ENCODE measurements at places on chromosomes 1 and 21. TPM values are rescaled to one million over a fixed set of nuclear protein-coding genes. Genes with fewer than 3 reads are reported as not detected.

The KCNN3 gene
- total RNA-seq = 0.81 TPM

The ESPN gene
- total RNA-seq = 9.7 TPM

GRCh38 chr1:62271948-62272728 is 47.1 kb downstream of the KANK4 start:
- DNase-seq = no peak

DNA sequence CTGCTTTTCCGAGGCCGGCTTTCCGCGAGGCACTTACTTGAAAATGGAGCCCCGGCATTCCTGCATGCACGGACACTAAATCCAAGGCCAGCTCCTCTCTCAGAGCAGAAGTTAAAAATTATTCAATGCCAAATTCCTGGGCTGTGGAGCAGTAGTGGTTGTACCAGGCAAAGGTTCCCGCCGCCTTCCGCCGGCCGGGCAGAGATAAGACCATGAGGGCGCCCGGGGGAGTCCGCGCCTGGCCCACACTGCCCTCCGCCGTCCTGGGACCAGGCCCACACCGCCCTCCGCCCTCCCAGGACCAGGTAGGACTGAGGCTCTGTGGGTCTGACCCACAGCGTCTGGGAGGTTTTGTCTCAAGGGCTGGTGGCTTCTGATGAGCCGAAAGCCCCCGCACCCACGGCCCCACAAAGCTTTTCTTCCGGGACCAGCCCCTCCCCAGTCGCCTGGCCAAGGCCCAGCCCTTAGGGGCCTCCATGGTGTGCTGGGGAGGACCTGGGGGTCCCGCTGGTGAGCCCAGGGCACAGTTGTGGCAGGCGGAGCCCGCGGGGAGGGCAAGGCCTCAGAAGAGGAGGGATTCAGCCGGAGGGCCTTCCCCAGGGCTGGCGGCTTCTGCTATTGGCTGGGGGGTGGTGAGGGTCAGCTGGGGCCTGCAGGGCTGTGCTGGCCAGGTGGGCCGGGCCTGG is 12.7 kb upstream of the C1orf159 start:
- DNase-seq = no peak

- DNase-seq = no peak
Measured at GRCh38 chr1:171421413-171422020, 63.8 kb upstream of the PRRC2C start.

DNA sequence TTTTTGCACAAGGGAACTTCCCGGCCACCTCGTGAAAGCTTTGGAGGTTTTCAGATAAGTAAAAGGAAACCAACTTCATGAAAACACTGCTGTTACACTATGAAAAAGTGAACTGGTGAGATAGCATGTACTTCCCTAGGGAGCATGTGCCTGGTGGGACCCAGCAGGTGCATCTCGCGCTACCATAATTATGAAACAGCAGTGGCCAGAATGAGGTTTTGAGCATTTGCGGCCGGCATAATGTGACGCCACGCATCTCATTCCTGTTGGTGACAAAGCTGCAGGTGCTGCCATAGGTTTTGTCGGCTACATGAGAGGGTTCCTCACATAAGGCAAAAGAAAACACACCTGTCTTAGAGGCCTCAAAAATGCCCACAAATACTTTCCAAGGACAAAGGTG is 1.7 kb downstream of the KRTAP10-3 start:
- no peak for DNase-seq

- no peak for DNase-seq
Measured at GRCh38 chr1:2516946-2517345, 9.4 kb downstream of the PANK4 start.

GRCh38 chr1:183710333-183710732 is 57.2 kb upstream of the APOBEC4 start:
- no peak for DNase-seq

GRCh38 chr21:46455575-46456385 is 2.9 kb upstream of the DIP2A start:
- DNase-seq = no peak

GRCh38 chr1:178019622-178020021 is 49.8 kb upstream of the SEC16B start:
- no peak for DNase-seq

Measured in cardiac muscle cell (in vitro differentiated cells and primary cell).